ENCODE measurements at places on chromosomes 1 and 21.

- DNase-seq: no peak
Measured at GRCh38 chr1:51463561-51463960, 55.5 kb downstream of the EPS15 start.

DNA sequence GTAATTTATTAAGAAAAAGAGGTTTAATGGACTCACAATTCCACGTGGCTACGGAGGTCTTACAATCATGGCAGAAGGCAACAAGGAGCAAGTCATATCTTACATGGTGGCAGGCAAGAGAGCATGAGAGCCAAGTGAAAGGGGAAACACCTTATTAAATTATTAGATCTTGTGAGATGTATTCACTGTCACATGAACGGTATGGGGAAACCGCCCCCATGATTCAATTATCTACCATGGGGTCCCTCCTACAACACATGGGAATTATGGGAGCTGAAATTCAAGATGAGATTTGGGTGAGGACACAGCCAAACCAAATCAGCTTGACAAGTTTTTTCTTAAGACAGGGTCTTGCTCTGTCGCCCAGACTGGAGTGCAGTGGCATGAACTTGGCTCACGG lies 14.3 kb downstream of the DAP3 start:
- DNase-seq: no peak

GRCh38 chr1:110055493-110056284 lies 14.8 kb downstream of the ALX3 start:
- no peak for DNase-seq

DNA sequence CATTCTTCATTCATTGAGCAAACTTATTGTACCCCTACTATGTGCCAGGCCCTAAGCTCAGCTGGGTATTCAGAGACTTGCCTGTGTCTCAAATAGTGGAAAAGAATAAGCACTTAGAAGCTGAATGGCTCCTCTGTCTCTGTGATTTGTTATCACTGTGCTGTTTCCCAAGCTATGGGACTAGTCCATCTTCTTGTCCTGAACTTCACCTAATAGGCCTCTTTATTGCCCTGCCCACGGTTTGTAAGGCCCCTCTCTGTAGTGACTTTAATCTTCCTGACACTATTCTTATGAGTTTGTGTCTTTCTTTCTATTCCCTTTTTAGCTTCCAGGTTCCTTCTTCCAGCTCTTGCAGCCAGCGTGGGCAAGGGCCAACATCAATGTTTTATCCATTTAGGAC lies 85.4 kb upstream of the LPGAT1 start:
- DNase-seq: no peak

GRCh38 chr1:230399321-230400006 lies 26.7 kb downstream of the PGBD5 start:
- no peak for DNase-seq

All from GM12864 (cell line).